ENCODE measurements at places on chromosomes 5 and 9.

DNA sequence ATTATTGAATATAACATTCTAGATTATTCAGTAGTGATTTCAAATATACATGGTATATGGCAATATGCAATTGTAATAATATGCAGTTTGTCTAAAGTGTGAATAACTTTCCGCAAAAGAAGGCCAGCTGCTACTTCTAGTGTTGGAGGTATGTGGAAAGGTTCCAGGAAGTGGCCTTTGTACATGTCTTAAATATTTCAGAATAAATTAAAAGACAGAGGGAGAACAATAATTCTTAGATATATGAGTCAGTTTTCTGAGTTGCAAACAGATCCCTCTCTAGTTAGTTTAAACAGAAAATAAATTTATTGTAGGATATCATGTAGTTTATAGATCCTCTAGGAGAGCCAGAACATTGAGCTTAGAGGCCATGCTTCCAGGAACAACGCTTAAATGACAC lies 210.8 kb upstream of the ELL2 start:
- no peak for DNase-seq

DNA sequence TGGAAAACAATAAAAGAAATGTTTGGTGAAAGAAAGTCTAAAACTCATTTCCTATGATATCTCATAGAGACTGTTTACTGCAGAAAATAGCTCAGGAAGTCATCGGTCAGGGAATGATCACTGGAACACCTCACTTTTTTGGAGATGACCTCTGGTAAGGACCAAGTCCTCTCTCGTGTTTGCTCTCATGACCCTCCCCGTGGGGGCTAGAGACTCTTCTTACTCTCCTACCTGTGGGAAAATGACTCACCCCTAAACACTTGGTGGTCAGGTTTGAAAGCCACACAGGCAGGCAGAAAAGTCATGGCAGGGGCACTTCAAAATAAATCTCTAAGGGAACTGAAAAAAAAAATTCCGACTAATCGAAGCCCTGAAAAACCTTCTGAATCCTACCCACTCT lies 48.2 kb downstream of the FAM240B start:
- no peak for DNase-seq

- DNase-seq = no peak
These were observed 29.6 kb downstream of the KCNIP1 start for GRCh38 chr5:170533383-170533782.

- DNase-seq = no peak
These were observed 50.8 kb downstream of the PBX3 start for GRCh38 chr9:125797930-125798329.

GRCh38 chr5:16364910-16365309 lies 100.7 kb downstream of the ZNF622 start:
- DNase-seq = no peak
